ENCODE measurements at places on chromosomes 6 and 20.
A peak's percentile ranks its signal among the peaks of the same experiment; 100 is the strongest.

DNA sequence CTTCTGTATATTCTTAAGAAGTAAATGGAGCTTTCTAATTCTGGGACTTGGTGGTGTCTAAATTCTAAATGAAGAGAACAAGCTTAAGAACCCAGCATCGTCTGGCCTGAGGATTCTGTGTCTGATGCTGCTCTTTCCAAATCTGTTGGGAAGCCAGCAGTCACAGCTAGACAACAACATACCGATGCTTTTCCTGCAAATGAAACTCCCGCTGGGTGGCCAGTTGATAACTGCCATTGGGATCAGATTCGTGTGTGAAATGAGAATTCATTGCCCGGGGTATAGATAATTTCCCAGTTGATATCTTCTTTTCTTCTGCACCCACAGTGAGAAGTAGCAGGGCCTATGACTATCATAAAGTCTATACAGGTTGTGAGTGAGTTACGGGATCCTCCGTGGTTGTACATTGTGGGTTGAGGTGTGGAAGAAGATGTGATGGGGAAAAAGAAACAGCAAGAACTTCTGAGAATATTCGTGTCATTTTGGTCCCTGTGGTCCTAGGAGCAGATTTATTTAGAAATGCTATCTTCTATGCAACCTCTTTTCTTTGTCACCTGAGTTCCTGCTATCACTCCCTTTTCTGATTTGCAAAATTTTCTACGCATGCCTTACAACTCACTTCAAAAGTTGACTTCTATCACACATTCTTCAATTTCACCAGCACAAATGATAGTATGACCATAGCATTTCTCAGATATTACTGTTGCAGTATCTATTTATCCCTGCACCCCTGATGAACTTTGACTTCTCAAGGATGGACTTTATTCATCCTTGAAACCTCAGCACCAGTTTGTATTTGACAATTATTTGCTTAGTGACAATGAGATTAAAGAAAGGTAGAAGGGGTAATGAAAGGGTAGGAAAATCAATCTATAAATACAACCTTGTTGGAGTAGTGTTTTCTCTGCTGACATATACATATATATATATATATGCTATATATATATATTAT is 10.4 kb downstream of the NOX3 start:
- DNase-seq, result no peak

- peak; percentile 99 for DNase-seq
These were observed 354.2 kb upstream of the SULF2 start for GRCh38 chr20:48139262-48140041.

- peak; percentile 66 for DNase-seq
These were observed 185.5 kb downstream of the CDH4 start for GRCh38 chr20:61437280-61438206.

GRCh38 chr6:166206510-166207283 is 39.0 kb upstream of the TBXT start:
- peak; percentile 18 for DNase-seq

- DNase-seq, result peak; percentile 90
These were observed 4.0 kb upstream of the TUBB2B start for GRCh38 chr6:3231247-3232016.

GRCh38 chr6:105320765-105321164 is 82.1 kb downstream of the PREP start:
- DNase-seq, result no peak

GRCh38 chr20:62482146-62482809 is 6.5 kb upstream of the GATA5 start:
- no peak for DNase-seq

DNA sequence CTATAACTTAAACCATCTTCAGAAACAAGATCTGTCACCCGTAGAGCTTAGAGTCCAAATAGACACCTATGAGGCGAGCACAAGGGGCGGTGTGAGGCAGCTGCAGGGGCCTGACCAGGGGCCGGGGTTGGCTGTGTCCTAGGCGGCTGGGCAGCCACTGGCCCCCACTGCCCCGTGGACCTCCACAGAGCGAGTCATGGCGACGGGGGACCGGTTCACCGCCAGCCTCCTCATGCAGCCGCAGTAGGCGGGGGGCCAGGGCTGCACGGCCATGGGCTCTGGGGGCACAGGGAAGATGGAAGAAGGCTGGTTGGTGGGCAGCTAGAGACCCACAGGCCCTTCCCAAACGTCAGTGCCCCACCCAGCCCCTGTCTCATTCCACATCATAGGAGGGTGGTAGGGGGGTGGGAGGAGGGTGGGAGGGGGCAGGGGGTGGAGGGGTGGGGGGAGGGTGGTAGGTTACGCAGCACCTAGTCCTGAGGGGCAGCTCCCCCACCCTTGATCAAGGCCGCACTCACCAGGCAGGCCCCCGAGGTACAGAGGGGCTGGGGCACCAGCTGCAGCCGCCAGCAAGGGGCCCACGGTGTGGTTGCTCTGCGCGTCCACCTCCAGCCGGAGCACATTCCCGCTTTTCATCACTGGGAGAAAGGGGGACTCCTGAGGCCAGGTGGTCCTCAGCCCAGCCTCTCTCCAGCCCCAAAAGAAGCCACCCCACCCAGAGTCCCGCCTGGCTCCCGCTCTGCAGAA is 6.6 kb downstream of the ADRM1 start:
- DNase-seq, result no peak

DNA sequence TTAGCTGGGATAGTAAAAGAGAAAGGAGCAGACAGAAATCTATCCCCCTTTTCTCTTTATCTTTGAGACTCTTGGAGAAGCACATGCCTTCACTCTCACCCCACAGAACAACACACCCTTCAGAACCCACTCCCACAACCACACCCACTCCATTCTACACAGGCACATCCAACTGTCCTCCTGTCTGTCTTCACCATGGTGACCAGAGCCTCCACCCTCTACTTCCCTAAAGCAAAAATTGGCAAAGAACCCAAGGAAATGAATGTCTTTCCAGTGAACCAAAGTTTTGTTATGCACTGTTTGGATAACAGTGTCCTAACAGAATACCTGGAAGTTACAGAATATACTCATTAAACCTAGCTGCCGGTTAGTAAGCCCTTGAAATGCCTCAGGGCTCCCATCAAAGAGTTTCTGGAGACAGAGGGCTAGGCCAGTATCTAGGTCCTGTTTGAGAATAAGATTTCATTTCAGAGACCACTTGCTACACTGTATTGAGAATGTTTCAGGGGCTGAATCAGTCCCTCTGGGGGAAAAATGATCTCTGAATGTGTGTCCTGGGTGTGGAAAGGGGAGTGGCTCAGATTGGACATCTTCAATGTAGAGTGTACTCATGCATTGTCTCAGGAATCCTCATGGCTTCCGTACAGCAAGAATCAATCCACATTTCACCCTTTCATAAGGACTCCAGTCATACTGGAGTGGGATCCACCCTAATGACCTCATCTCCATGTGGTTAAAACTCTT is 101.1 kb downstream of the LY86 start:
- DNase-seq, result peak; percentile 45

- peak; percentile 62 for DNase-seq
These were observed 3.6 kb upstream of the PHF1 start for GRCh38 chr6:33407132-33407718.

DNA sequence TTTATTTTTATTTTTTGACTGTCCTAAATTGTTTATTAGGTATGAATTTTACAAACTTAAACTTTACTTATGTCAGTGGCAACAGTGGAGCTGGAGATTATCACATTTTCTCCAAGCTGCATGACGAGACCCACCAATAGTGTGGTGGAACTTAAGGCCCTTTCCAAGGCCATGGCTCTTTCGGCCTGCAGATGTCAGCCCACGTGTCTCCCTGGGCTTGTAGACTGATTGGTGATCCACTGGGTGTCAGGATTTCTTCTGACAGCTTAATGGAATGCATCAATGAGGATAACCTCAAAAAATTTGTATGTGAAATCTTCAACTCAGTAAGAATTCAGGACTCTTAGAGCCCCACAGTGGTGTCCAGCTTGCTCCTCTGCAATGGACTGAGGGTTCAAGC is 32.3 kb upstream of the OVOL2 start:
- DNase-seq, result no peak

GRCh38 chr20:10185741-10186558 is 32.7 kb upstream of the SNAP25 start:
- DNase-seq, result peak; percentile 54

DNA sequence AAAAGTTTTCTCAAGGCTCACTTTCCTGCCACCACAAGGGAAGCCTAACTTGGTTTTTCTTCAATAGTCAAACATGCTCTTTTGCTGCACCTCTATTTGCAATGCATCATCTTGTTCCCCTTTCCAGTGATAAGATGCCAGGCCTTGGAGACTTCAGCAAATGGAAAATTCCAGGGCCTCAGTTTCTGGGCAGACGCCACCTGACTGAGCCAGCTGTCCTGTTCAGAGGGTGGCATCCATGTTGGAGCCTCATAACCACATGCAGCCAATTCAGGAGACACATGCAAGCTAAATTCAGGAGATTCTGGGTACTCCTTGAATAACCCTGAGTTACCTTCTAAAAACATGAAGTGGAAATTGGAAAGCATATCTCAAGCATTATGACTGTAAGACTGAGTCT is 285.6 kb upstream of the RNF24 start:
- no peak for DNase-seq

DNA sequence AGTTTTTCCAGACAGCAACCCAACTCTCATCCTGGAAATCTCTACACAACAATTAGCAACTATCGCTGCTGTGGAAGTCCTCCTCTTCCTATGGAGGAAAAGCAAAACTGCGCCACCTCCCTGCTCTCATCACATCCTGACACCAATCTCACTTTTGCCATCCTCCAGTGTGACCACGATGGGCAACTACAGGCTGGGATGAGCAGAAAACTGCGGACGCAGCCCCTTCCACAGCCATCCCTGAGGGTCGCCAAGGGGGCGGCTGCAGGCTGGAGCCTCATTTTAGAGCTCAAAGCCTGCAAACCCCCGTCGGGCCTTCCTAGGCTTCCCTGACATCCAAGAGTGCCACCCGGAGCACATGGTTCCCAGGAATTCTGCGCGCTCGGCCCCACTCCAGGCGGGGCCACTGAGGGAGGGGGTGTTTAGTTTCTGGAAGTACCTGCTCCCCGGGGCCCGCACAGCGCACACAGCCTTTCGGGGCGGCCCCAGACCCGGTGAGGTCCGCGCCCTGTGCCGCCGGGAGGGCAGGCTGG is 1.2 kb downstream of the TCFL5 start:
- DNase-seq, result peak; percentile 25

DNA sequence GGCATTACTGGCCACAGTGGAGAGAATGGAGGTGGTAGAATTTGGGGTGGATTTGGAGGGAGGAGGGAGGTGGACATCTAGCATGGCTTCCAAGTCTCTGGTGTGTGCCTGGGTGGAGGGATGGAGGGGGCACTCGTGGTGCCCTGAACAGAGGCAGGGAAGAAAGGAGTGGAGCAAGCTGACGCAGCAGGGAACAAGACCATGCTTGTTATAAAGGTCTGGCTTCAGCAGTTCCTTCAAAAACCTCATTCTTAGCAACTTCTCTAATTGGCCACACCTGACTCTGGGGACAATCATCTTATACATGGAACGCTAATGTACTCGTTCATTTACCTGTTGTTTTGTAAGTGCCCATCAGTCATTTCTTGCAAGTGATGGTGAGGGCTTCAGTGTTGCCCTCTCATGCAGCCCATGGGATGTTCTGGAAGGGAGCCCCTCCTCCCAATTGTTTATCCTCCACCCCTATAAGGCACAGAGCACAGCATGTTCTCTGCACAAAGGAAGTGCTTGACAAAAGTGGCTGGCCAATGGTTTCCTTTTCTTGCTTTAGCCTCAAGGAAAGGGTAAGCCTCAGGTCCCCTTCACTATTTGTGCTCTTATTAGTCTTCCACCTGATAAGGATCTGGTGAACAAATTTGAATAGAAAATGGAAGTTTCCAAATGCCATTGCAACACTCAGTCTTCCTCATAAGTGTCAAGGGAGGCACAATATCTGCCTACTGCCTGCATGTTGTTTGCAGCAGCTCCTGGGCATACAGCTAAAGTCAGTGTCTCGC is 39.3 kb downstream of the GFOD1 start:
- no peak for DNase-seq

DNA sequence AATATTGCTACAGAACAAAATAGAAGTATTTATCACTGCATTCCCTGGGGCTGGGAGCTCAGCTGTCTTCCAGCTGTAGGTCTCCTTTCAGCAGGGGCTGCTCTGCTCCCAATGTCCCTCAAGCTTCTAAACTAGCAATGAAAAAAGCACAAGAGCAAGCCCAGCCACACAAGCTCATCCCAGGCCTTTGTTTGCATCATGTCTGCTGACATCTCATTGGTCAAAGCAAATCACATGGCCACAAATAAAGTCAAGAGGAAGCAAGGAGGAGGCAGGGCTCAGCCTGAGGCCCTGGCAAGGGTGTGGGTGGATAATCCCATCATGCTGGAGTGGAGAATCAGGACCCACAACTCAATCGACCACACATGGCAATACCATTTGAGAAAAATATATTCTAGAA is 2.2 kb upstream of the BFSP1 start:
- DNase-seq, result peak; percentile 78

DNA sequence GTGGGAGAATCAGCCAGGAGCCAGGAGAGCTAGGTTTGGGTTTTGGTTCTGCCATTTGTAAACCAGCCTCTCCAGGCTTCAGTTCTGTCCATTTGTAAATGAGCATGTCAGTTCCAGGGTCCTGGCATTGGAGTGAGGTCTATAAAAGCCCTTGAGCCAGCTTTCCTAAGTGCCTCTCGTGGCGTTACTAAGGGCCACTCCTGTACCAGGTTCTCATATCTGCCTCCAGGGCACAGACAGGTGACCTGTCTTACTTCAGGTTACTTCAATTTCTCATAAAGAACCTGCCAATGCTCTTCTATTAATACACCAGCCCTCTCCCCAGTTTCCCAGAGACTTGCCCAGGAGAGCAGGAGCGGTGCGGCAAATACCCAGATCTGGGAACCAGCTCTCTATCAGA is 101.9 kb downstream of the VEGFA start:
- DNase-seq, result no peak

GRCh38 chr6:854406-855118 is 161.6 kb upstream of the EXOC2 start:
- DNase-seq, result peak; percentile 24

- DNase-seq, result peak; percentile 51
These were observed 69.0 kb downstream of the AFG1L start for GRCh38 chr6:108363889-108364313.

DNA sequence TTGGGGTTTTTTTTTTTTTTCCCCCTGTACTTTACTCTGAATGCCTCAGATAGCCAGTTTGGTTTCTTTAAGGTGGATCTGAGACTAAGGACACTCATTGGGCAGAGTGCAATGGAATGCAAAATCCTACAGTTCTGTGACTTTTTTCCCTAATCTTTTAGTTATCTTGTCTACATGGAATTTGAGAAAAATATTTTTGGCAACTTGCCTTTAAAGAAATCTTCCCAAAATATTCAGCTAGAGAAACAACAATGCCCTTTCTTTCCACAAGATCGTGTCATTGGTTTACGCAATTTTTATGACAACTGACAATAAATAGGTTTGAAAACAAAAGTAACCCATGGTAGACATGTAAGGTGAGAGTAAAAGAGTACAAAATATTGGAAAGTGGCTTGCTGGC is 171.7 kb upstream of the LAMP5 start:
- no peak for DNase-seq

Data from M059J (cell line).